Upper lobe of right lung (tissue), 1 donor: ENCODE measurements at places on chromosomes 1 and 21. TPM values are rescaled to one million over a fixed set of nuclear protein-coding genes. Genes with fewer than 3 reads are reported as not detected.

The TMEM240 gene
- total RNA-seq, result 2.9 TPM

GRCh38 chr1:32636914-32637645 lies 13.3 kb downstream of the ZBTB8OS start:
- DNase-seq, result peak; percentile 88

DNA sequence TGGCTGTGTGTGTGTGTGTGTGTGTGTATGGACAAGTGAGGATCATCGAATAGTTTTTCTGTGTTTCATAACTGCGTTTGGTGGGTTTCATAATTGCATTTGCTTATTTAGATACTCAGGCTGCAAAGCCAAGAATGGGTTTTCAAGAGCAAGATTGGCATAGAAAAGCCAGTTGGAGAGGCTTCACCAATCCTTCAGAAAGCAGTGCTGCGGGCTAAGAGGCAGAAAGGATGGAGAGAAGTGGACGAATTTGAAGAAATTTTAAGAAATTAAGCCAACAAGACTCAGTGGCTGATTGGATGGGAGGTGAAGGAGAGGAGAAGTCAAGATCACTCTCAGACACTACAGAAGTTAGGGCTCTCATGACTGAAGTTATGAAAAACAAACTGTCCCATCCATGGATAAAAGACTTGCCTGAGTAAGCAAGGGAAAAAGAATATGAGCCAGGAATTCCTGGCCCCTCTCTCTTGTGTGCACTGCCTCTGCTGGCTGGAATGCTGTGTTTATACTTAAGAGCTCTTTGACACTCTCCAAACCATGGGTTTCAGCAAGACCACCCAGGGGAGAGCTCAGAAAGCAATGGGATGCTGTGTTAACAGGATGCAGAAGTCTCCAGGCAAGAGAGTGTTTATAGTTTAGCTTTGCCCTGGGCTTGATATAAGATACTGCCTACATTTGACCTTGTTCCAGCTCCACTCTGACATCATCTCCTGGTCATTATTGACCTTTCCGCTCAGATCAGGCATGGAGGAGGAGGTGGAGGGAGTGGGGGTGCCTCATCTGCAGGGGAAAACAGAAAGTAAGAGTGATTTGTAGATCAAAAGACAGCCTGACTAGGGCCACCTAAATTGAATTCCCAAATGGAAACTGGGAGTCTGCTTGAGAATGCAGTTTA lies 232.0 kb upstream of the PLXNA2 start:
- no peak for DNase-seq

GRCh38 chr1:112808861-112809684 lies 93.9 kb upstream of the PPM1J start:
- DNase-seq, result peak; percentile 88

The TRPM2 gene
- total RNA-seq, result 10.0 TPM

DNA sequence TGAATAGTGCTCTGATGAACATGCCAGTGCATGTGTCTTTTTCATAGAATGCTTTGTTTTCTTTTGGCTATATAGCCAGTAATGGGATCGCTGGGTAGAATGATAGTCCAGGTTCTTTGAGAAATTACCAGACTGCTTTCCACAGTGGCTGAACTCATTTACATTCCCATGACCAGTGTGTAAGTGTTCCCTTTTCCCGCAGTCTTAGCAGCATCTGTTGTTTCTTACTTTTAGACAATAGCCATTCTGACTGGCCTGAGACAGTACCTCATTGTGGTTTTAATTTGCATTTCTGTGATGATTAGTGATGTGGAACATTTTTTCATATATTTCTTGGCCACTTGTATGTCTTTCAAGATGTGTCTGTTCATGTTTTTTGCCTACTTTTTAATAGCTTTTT lies 784.5 kb downstream of the USP25 start:
- DNase-seq, result no peak

- DNase-seq, result no peak
Measured at GRCh38 chr1:204885790-204886189, 15.1 kb downstream of the NFASC start.

DNA sequence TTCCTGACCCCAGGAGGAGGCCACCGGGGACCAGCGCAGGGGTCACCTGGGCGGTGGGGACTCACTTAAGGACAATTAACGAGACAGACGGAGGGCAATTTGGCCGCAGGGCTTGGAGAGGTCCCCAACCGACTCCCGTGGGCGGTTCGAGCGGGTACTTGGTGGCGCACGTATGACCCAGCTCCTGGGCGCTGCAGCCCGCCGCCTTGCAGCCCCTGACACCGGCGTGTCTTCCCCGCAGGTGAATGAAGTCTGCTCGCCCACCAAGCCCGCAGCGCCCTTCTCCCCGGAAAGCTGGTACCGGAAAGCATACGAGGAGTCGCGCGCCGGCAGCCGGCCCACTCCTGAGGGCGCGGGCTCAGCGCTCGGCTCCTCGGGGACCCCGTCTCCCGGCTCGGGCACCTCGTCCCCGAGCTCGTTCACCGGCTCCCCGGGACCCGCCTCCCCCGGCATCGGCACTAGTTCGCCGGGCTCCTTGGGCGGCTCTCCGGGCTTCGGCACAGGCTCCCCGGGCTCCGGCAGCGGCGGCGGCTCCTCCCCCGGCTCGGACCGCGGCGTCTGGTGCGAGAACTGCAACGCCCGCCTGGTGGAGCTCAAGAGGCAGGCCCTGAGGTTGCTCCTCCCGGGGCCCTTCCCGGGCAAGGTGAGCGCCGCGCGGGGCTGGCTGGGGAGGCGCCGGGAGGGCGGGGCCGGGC lies 1.4 kb downstream of the KIF26B start:
- DNase-seq, result peak; percentile 94

- no peak for DNase-seq
Measured at GRCh38 chr1:47824716-47825115, 172.5 kb downstream of the TRABD2B start.

- no peak for DNase-seq
Measured at GRCh38 chr1:232978091-232978634, 27.8 kb downstream of the NTPCR start.

The EXTL1 gene
- total RNA-seq, result 0.49 TPM

- no peak for DNase-seq
Measured at GRCh38 chr1:237059244-237059643, 17.3 kb downstream of the RYR2 start.

GRCh38 chr1:2414297-2414958 lies 2.1 kb upstream of the PEX10 start:
- peak; percentile 88 for DNase-seq
